ENCODE measurements at places on chromosomes 4 and X.

- no peak for DNase-seq
Observed at GRCh38 chr4:85595098-85595775, 120.3 kb downstream of the ARHGAP24 start.

- no peak for DNase-seq
Observed at GRCh38 chr4:98958065-98958464, 29.1 kb upstream of the EIF4E start.

DNA sequence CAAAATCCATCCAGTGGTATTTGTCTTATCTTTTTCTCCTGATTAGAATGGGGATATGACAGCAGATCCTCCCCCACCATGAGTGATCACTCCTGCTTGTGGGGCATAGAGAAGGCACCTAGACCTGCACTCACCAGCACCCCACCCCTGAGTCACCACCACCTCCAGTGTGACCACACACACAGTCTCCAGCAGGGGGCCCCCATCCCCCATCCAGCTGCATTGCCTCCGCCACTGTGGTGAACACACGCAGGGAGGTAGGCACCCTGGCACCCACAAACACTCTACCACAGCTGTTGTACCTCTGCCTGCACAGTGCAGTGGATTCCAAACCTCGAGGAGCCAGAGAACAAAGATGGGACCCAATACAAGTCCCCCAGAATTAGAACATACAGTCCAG is 9.0 kb upstream of the MAGEA8 start:
- DNase-seq = peak; percentile 78

GRCh38 chr4:3418029-3418762 is 23.6 kb upstream of the HGFAC start:
- DNase-seq = peak; percentile 64

- peak; percentile 84 for DNase-seq
Observed at GRCh38 chrX:69493193-69493592, 10.9 kb upstream of the NALF2 start.
